EL (cell line): ENCODE measurements at places on chromosomes 5 and 9.

- DNase-seq = no peak
Observed at GRCh38 chr9:121991307-121991661, 101.8 kb downstream of the TTLL11 start.

DNA sequence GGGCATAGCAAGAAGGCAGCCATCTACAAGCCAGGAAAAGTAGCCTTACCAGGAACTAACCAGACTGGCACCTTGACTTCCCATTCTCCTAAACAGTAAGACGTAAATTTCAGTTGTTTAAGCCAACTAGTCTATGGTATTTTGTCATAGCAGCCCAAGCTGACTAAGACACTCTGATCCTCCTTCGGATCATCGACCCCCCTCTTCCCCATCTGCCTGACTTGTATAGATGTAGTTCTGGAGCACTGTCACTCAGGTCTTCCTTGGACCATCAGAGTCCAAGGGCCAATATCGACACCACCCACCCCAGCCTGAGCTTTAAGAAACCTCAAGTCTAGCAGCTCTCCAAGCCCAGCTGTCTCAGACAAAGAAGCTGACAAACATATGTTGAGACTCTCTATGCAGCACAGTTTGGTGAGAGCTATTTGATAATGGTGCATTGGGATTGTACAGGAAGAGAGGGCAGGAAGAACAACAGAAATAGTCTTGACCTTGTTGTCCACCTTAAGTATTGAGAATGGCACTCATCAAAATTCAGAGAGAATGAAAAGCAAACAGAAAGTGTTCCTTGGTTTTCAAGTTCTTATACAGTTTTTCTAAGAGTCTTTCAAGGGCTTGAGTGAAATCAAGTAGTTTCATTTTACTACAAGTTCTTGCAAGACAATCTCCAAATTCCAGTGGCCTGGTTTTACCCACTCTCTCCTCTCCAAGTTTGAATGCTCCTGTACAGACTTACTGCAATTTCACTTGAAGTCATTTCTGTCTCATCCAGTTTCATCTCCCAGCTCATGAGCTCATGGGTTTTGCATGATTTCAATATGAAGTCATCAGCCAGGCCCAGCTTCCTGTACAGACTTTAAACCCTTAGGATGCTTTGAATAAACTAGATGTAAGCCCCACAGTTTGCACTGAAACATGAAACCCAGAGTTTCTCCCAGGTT lies 122.3 kb upstream of the RAI14 start:
- peak; percentile 95 for DNase-seq

GRCh38 chr5:136094913-136095641 lies 37.6 kb upstream of the SMAD5 start:
- no peak for DNase-seq

DNA sequence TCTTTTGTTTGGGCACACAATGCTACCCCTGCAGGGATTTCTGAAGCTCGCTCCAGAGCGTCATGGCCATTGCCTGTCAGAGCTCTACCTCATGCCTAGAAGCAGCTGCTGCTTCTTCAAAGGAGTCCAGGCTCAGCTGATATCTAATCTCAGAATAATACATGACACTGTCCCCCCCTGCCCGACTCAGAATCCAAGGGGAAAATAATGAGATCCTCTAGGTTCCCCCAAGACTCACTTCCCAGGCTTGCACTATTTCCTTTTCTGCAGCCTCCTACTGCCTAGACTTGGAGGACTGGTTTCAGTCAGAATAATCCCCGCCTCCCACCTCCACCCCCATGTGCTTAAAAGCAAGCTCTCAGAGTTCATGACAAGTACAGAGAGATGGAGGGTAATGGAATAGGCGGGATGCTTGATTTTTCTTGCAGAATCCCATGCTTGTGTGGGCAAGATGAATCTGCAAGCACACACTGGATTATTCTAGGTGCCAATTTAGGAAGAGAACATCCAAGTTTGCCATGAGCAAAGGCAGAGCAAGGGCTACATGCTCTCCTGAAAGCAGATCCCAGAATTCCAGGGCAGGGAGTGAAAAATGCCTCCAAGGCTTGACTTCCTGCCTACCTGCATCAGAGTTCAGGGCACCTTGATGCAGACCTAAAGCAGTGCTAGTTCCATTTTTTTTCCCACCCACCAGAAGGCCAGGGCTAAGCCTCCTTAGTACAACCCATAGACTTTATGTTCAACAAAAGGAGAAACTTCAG lies 97.4 kb upstream of the IFNK start:
- DNase-seq = no peak

DNA sequence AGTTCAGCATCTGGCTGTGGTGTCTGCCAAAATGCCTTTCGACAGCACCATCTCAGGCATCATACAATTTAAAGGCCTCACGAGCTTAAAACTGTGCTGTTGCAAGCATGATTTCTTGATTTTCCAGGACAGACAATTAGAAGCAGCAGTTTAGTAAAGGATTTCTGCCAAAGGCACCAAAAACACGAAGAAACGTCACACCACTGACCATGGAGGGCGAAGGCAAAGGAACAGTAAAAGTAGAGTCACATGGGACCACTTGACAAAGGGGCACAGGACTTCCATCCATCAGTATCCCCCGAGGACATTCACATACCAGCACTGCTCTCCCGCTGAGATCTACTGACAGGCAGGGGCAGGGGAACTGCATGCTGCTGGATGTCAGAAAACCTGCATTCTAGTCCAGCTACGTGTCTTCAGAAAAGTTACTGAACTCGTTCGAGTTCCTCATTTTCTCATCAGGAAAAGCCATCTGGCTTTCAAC lies 70.4 kb upstream of the FBXW11 start:
- DNase-seq = peak; percentile 86

- peak; percentile 49 for DNase-seq
Observed at GRCh38 chr9:88950341-88951154, 40.7 kb upstream of the S1PR3 start.

DNA sequence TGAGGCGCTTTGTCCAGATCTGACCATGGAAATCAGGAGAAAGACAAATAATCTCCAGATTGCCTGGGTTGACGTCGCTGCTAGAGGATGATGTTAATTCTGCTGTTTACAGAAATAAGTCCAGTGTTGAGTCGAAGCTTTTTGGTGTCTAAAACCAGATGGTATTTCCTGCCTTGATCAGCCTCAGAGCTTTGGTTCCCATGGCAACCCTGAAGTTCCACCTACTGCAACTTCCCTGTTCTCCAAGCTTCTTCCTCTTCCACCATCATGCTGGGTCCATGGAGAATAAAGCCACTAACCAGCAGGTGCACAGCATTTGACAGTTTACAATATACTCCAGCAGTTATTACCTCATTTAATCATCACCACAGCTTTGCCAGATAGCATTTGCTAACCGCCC lies 18.0 kb upstream of the GABBR2 start:
- DNase-seq = peak; percentile 53

DNA sequence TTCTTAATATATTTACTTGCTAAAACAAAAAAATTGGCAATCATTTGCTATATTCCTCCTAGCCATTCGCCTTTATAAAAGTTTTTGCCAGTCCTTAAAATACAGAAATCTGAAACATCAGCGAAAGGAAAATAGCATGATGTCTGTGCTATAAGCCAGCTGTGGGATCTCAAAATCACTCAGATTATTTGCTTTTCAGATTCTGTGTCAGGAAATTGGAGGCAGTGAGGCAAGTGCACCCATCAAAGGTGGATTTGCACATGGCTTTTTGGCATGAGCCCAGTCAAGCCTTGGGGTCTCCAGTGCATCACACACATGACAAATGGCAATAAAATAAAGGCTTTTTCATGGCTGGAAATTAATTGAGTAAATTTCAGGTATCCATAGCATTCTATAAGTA lies 196.8 kb upstream of the DAPK1 start:
- DNase-seq = no peak

- DNase-seq = no peak
Observed at GRCh38 chr5:14777932-14778791, 93.4 kb downstream of the ANKH start.

- no peak for DNase-seq
Observed at GRCh38 chr9:99595796-99596195, 225.9 kb upstream of the NR4A3 start.

DNA sequence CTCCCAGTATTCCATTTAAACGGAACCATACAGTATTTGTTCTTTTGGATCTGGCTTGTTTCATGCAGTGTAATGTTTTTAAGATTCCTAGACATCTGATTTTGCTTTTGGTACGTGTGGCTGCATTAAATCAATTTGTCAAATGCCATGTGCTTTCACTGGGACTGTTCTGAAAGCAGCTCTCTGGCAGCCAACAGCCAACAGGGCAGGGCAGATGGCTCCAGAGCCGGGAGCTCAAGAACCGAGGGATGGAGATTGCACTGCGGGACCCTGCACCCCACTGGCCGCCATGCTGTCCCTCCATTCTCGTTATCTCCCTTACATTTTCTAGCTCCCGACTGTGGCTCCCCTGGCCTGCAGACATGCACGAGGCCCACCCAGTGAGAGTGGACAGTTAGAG lies 33.4 kb upstream of the AIF1L start:
- no peak for DNase-seq

DNA sequence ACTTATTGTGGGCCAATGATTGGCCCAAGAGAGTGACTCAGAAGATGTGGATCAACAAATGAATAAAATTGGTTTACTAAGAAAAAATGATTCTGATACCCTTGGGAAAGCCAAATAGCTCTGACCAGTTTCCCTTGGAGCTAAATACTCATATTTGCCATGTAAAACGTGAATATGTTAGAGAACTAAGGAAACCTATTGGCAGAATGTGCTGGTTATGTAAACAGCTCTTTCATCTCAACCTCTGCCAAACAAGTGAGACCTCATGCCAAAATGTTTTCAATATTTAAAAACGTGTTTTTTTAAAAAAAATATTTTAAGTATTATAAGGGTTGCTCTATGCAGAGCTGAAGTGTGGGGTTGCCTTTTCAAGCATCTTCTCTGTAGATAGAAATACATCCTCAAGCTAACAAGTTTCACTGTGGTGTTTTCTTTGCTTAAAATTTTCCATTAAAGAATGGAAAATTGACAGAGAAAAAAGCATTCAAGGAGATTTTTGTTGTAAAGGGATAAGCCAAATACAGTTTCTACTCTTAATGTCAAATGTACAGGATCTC lies 186.9 kb upstream of the TUT7 start:
- DNase-seq = no peak

- no peak for DNase-seq
Observed at GRCh38 chr9:119877306-119877705, 508.1 kb upstream of the BRINP1 start.

- peak; percentile 42 for DNase-seq
Observed at GRCh38 chr9:7042124-7042523, 284.4 kb downstream of the KDM4C start.

DNA sequence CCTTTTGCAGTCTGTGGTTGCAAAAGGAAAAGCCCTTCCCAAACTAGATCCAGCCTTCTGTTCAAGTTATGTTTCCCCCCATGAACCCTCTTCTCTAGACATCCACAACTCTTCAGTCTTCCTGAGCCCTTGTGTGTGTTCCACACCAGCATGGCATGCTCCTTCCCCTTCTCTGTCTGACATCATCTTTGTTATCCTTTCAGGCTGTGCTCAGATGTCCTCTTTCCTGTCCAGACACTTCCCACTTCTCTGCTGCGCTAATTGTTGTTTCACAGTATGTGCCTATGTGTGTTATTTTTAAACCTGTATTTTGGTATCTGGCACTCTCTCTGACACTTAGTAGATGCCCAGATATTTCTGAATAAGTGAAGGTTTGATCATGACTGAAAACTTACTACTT lies 38.2 kb downstream of the FOCAD start:
- DNase-seq = no peak

GRCh38 chr9:94443032-94443722 lies 111.7 kb upstream of the PCAT7 start:
- DNase-seq = no peak

GRCh38 chr9:96129747-96130146 lies 172.2 kb downstream of the HSD17B3 start:
- no peak for DNase-seq
